ENCODE measurements at places on chromosomes 5 and 9. TPM values are rescaled to one million over a fixed set of nuclear protein-coding genes. Genes with fewer than 3 reads are reported as not detected.

DNA sequence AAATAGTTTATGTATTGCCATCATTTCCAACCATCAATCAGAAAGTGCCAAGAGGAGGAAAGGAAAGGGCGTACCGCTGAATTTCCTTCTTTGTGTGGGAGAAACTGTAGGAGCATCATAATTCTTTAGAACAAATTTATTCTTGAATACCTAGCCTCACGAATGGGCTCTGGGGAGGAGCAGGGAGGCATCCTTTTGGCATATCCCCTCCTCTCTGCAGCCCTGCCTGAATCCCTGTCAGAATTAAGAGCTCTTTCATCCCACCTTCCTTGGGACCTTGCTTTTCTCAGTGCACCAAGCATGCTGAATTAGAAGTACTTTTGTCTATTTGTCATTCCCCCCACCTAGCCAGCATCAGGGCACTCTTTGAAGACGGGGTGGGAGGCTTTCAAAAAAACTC lies 189.4 kb downstream of the MAPKAP1 start:
- no peaks in the 10 kb centered on the region for H3K27me3 ChIP-seq
- DNase-seq = no peak
- H3K36me3 ChIP-seq = no peaks in the 10 kb centered on the region
- no peak overlapping the region for H3K27ac ChIP-seq
- H3K4me1 ChIP-seq = peaks cover 33% of the 10 kb centered on the region

GRCh38 chr9:129548571-129549135 lies 72.2 kb downstream of the C9orf50 start:
- no peaks in the 10 kb centered on the region for H3K36me3 ChIP-seq
- peaks cover 20% of the 10 kb centered on the region for H3K4me1 ChIP-seq
- H3K4me3 ChIP-seq = no peak overlapping the region
- H3K27me3 ChIP-seq = no peaks in the 10 kb centered on the region
- H3K27ac ChIP-seq = peak overlapping the region; percentile 44

- H3K4me1 ChIP-seq = no peaks in the 10 kb centered on the region
- H3K27ac ChIP-seq = no peak overlapping the region
- no peaks in the 10 kb centered on the region for H3K36me3 ChIP-seq
- H3K27me3 ChIP-seq = no peaks in the 10 kb centered on the region
These were observed 149.0 kb upstream of the GRAMD2B start for GRCh38 chr5:126274076-126274762.

SLC25A2 gene
- not detected for total RNA-seq

GRCh38 chr9:114138552-114138971 lies 16.8 kb upstream of the COL27A1 start:
- H3K27ac ChIP-seq = no peak overlapping the region
- no peaks in the 10 kb centered on the region for H3K36me3 ChIP-seq
- no peaks in the 10 kb centered on the region for H3K4me1 ChIP-seq
- peaks cover 56% of the 10 kb centered on the region for H3K27me3 ChIP-seq
- no peak overlapping the region for H3K4me3 ChIP-seq

IFNA2 gene
- total RNA-seq = not detected

- H3K27ac ChIP-seq = no peak overlapping the region
- peak; percentile 59 for DNase-seq
- H3K27me3 ChIP-seq = no peaks in the 10 kb centered on the region
- H3K4me3 ChIP-seq = no peak overlapping the region
These were observed 110.0 kb upstream of the SPOCK1 start for GRCh38 chr5:137609127-137609526.

SPINK4 gene
- total RNA-seq = not detected

DNA sequence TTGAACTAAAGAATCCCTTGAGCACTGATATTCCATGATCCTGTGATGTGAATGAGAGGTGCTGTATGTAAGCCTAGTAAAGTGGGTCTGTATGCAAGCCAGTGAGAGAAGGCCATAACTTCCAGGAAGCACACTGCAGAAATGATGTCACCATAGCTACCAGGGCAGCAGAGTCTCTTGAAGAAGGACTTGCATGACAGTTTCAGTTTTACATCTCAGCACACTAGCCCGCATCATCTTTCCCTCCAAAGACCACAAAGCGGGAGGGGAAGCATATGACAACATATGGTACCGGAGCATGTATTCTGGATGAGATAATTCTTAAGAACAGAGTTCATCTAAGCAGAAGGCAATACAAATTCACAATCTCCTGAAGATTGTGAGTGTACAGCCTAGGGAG lies 37.6 kb upstream of the MAST4 start:
- H3K27me3 ChIP-seq = no peaks in the 10 kb centered on the region
- no peaks in the 10 kb centered on the region for H3K4me1 ChIP-seq
- H3K4me3 ChIP-seq = no peak overlapping the region
- no peak overlapping the region for H3K27ac ChIP-seq
- H3K36me3 ChIP-seq = no peaks in the 10 kb centered on the region
- DNase-seq = no peak

LEAP2 gene
- not detected for total RNA-seq

DNA sequence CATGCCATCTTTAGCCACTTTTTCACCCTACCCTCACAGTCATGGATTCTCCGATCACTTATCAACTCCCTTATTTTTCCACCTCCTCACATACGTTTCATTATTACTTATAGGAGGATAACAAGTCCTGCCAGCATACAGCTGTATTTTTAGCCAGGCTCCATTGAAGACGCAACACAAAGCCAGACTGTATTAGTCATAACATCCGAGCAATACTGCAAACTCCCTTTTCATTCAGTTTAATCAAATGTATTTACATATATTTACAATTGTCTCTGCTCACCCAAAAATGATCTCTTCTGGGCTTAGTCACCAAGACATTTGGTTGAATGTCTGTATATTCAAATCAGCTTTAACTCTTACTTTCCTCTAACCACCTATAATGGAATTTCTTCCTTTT lies 126.4 kb upstream of the PRLR start:
- no peak overlapping the region for H3K4me3 ChIP-seq
- H3K27me3 ChIP-seq = peaks cover 8% of the 10 kb centered on the region
- no peaks in the 10 kb centered on the region for H3K36me3 ChIP-seq
- H3K4me1 ChIP-seq = no peaks in the 10 kb centered on the region

GCNT1 gene
- total RNA-seq = 26.3 TPM

DNA sequence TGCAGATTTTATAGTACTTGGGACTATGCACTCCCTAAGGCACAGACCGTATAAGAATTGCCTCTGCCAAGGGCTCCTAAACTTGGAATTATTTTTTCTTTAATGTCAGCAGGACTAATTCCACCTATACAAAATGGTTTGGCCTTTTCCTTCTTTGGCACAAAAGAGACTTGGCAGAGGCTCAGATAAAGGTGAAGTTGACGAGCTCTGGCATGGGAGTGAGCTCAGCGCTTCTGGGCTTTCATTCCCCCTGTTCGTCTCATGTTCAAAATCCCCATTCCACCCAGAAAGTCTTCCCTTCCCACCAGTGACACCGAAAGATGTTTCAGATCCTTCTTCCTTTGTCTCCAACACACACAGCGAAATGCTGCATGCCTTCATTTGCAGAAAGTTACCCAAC lies 61.2 kb downstream of the F2RL2 start:
- no peak overlapping the region for H3K4me3 ChIP-seq
- H3K4me1 ChIP-seq = no peaks in the 10 kb centered on the region
- H3K36me3 ChIP-seq = no peaks in the 10 kb centered on the region

Data from GM23248 (cell line).